Esophagus squamous epithelium (tissue), 5 donors: ENCODE measurements at places on chromosomes 16 and 17.

GRCh38 chr17:49287481-49287880, 56.9 kb upstream of the PHOSPHO1 start:
- no peak for DNase-seq

GRCh38 chr17:28384281-28385036, 13.0 kb downstream of the SARM1 start:
- no peak for DNase-seq

DNA sequence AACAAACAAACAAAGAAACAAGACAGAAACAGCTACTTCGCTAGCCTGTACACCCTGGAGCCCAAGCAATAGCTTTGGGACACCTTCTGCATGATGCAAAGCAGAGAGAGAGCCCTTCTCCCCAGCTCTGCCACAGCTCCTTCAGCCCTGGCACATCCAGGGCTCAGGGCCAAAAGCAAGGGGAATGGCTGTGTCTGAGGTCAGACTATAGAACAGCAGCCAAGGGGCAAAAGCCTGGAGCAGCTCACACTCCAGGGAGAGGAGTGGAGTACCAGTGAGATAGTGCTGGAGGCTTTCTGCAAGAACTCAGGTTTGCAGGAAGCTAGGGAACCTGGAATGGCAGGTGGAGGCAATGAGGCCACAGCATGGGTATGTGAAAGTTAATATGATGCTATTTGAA, 11.6 kb upstream of the SEPHS2 start:
- DNase-seq: no peak

DNA sequence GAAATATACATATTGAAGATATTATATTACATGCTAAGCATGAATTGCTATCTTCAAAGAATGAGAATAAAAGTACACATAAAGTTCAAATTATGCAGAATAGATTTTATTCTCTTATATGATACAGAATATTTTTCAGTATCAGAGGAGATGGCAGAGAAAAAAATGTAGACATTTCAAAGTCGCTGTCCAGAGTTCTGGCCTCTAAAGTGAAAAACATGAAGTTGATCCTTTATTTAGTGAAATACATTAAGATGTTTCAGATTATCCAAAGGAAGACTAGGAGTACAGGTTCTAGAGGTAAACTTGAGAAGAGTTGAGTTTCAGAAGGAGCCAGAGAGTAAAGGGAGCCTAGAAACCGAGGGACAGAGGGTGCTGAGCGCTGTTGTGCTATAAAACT, 303.6 kb downstream of the UTP18 start:
- no peak for DNase-seq

GRCh38 chr16:3578610-3579551, 1.7 kb upstream of the NLRC3 start:
- no peak for DNase-seq

GRCh38 chr16:19687279-19687678, 30.7 kb downstream of the KNOP1 start:
- DNase-seq: no peak

GRCh38 chr17:71251951-71252350, 868.9 kb upstream of the SOX9 start:
- no peak for DNase-seq

DNA sequence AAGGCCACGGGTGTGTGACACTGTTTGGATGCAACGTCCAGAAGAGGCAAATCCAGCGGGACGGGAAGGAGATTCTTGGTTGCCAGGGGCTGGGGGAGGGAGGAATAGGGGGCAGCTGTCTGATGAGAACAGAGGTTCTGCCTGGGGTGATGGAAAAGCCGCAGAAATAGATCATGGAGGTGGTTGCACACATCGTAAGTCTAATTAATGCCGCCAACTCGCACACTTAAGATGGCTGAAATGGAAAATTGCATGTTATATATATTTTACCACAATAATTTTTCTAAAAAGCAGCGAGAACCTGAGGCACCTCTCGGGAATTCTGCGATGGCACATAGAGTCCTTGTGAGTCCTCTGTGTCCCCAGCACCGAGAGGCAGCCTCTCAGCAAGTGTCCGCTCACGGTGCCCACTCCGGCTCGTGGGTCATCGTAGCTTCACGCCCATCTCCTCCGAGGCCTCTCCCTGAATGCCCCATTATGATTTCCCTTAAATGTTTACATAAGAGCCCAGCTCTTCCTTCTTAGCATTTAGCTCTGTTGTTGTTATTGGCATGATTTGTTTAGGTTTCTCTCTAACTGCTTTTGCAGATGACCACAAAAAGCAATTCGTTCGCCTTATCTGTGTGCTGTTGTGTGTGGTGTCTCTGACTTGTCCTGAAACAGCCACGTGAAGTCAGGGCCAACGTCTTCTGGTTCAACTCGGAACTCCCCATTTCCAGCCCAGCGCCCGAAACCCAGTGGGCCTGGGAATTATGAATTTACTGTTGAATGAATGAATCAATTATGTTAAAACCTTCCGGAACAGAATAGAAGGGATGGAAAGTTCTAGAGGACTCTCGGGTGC, 7.7 kb downstream of the WFDC1 start:
- no peak for DNase-seq

GRCh38 chr17:37605813-37606505, 3.3 kb downstream of the SYNRG start:
- no peak for DNase-seq

GRCh38 chr16:26316683-26317464, 625.1 kb downstream of the HS3ST4 start:
- no peak for DNase-seq

DNA sequence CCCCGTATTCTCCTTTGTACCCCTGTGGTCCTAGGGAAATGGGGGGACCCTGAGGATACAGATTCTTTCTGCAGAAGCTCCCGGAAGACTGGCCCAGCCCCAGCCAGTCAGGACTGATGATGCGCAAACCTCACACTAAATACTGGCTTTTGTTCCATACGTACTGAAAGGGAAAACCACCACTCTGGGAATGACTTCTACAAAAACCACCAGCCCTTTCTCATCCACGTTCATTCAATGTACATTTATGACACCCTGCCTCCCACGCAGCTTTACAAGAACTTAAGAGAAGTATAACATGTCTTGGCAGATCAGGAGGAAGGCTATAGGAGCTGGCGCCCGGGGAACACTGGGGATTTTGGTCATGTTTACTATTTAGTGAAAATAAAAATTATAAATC, 70.6 kb downstream of the MARCHF10 start:
- DNase-seq: no peak

GRCh38 chr17:69223809-69224208, 4.8 kb downstream of the ABCA10 start:
- DNase-seq: no peak

- DNase-seq: no peak
Measured at GRCh38 chr17:7797976-7798375, 36.0 kb upstream of the KDM6B start.

DNA sequence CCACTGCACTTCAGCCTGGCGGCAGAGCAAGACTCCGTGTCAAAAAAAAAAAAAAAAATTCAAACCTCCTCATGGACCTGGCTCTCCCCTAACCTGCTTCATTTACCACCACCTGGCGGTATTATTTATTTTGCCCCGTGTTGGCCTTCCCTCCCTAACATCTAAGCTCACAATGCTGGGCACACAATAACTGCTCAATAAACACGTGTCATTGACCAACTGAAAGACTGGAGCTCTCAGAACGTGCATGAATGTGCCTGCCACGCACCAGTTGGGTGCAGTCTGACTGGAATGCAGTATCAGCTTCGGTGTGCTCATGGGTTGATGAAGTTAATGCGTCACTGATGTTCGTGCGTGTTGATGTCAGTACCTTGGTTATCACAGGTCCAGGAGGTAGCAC, 64.4 kb upstream of the CDC42EP4 start:
- no peak for DNase-seq

DNA sequence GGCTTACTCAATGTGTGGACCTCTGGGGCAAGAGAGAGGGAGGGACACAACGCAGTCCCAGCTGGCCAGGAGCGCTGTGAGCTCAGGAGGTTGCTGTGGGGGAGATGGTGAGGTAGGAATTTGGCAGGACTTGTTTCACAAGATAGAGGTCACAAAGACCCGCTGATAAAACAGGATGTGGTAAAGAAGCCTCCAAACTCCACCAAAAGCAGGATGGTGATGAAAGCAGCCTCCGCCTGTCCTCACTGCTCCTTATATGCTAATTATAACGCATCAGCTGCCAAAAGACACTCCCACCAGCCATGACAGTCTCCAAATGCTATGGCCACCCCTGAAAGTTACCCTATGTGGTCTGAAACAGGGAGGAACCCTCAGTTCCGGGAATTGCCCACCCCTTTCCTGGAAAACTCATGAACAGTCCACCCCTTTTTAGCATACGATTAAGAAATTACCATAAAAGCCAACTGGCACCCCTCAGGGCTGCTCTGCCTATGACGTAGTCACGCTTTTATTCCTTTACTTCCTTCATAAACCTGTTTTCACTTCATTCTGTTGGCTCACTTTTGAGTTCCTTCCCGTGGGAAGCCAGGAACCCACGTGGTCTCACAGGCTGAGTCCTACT, 5.3 kb upstream of the EIF4A3 start:
- DNase-seq: no peak

GRCh38 chr17:42518755-42519545, 17.1 kb upstream of the NAGLU start:
- DNase-seq: no peak

GRCh38 chr16:24836836-24837235, 8.9 kb upstream of the SLC5A11 start:
- no peak for DNase-seq

GRCh38 chr17:27284811-27285415, 9.0 kb upstream of the WSB1 start:
- DNase-seq: no peak

- no peak for DNase-seq
Measured at GRCh38 chr16:7355758-7356157, 23.1 kb downstream of the RBFOX1 start.

- DNase-seq: no peak
Measured at GRCh38 chr16:87926246-87927194, 9.8 kb downstream of the CA5A start.

- DNase-seq: no peak
Measured at GRCh38 chr16:28977703-28978662, 3.4 kb downstream of the SPNS1 start.

DNA sequence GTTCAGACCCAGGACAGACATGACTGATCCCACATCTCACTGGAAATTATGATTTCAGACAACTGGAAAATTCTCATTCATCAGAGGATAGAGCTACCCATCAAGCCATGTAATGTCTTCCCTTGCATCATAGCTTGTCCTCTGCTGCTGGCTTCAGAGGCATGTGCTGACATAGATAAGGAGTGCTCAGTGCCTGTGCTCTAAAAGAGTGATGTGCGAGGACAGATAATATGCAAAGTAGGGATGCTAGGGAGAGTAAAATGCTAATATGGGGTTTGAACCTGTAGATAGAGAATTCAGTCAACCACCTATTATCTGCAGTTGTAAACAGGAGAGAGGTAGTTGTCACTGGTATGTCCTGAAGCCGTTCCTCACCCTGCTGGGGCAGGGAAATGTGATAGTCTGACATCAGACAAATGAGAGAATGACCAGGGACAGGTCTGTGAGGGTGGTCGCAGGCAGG, 349.7 kb upstream of the CCL2 start:
- DNase-seq: no peak

GRCh38 chr16:58847902-58848661, 114.0 kb upstream of the GOT2 start:
- no peak for DNase-seq

GRCh38 chr17:57678393-57678792, 66.7 kb downstream of the CCDC182 start:
- DNase-seq: no peak

DNA sequence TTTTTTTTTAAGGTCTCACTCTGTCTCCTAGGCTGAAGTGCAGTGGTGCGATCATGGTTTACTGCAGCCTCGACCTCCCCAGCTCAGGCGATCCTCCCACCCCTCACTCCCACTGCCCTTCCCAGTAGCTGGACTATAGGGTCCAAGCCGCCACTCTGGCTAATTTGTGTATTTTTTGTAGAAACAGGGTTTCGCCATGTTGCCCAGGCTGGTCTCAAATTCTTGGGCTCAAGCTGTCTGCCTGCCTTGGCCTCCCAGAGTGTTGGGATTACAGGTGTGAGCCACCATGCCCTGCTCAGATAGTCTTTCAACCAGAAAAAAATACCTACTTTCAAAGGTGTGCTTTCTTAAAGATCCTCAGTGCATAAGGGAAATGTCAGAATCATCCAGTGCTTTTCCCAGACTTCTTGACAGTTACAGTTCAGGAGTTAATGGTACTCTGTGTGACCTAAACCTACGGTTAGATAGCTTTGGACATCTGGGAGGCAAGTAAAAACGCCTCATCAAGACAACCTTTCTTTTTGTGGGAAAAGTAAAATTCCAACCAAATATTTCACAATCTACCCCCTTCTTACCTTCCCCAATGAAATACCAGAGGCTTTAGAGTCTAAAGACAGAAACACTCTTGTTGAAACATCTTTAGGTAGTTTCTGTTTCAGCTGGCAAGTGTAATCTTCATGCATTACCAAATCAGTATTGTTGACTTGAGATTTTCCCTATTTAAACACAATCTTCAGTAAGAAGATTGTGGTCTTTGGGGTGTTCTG, 6.8 kb downstream of the RSPRY1 start:
- no peak for DNase-seq

GRCh38 chr16:56134790-56135189, 56.5 kb upstream of the GNAO1 start:
- DNase-seq: no peak

DNA sequence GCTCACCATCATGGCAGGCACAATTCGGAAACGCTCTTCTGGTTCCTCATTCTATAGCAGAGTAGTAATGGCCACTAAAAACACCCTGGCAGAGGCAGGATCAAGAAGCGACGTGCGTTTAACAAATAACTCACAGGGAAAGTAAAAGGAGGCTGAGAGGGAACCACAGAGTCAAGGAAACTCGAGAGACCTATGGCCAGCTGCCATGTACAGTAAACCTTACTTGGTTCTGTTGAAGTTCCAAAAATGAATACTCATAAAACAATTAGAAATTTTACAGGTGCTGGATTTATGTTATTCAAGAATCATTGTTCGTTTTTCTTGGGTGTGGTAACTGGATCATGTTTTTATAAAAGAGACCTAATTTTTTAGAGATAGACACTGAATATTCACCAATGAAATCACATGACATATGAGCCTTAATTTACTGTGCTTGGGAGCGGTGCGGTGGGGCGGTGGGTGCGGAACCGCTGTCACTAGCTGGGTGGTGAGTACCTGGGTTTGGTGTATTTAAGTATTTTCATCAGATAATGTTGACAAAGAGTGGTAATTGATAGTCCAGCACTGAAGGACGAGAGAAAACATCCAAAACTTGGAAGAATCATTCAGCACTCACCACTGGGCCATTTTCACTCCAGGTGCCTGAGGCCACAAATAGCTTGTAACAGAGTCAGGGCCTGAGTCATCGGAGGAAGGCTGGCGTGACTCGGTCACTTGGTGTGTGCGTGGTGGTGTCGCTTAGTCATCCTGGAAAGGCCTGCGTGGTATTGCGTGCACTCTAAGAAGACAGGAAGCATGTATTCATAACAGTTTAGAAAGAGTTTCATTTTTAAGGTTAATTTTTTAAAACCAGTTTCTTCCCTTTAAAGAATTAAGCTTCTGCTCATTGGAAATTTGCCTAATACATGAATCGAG, 135.4 kb upstream of the CHMP6 start:
- no peak for DNase-seq

GRCh38 chr17:38711792-38712571, 6.9 kb downstream of the MLLT6 start:
- DNase-seq: no peak

- no peak for DNase-seq
Measured at GRCh38 chr16:9151597-9151996, 60.2 kb downstream of the HAPSTR1 start.

- DNase-seq: no peak
Measured at GRCh38 chr17:31294820-31295488, 2.1 kb downstream of the OMG start.

GRCh38 chr17:31492880-31493655, 101.6 kb downstream of the RAB11FIP4 start:
- DNase-seq: peak; percentile 44
